ENCODE measurements at places on chromosomes 3 and 15. TPM values are rescaled to one million over a fixed set of nuclear protein-coding genes. Genes with fewer than 3 reads are reported as not detected.

GRCh38 chr3:13420045-13420830, at the start of gene NUP210:
TSS of gene NUP210 (minus strand) at chr3:13420322. CDS start at chr3:13420226, 96 bp downstream.
- no peak for DNase-seq

GRCh38 chr3:36146404-36146803, 233.9 kb upstream of the STAC start:
- no peak for DNase-seq

EXD1 gene
- not detected for total RNA-seq

- peak; percentile 8 for DNase-seq
Observed at GRCh38 chr3:137970914-137971831, 38.8 kb upstream of the CLDN18 start.

DNA sequence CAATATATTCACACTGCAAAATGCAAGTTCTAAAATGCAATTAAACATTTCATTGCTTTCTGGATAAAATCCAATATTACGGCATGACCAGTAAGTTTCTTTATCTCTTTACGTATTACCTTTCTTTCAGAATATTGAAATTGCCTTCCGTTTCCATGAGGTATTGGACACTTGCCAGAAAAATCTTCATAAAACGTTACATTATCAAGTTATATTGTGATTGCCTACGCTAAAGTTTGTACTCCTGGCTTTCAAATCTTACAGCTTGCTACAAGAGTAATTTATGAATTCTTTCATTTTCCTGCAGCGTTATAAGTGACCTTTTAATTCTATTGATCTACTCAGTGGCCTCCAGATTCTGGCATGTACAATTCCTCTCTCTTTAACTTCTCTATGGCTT, 1349.3 kb downstream of the OTOL1 start:
- no peak for DNase-seq

SLC6A1 gene
- 3.2 TPM for total RNA-seq
